ENCODE measurements at places on chromosomes 12 and 14.

DNA sequence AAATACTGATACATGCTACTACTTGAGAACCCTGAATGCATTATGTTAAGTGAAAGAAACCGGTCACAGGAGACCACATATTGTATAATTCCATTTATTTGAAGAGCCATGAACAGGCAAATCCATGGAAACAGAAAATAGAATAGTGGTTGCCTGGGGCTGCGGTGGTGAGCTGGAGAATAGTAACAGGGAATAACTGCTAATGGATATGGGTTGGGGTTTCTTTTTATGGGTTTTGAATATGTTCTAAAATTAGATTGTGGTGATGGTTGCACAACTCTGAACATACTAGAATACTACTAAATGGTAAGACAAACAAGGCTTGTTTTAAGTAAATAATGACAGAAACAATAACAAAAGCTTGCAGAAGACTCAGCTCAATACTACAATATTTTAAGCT lies 293.0 kb downstream of the BTG1 start:
- DNase-seq, result no peak
- no peak overlapping the region for H3K27ac ChIP-seq
- no peak overlapping the region for H3K4me3 ChIP-seq

- H3K4me3 ChIP-seq, result no peak overlapping the region
- H3K27ac ChIP-seq, result no peak overlapping the region
- no peaks in the 10 kb centered on the region for H3K4me1 ChIP-seq
These were observed 87.0 kb downstream of the TSHR start for GRCh38 chr14:81042438-81042837.

DNA sequence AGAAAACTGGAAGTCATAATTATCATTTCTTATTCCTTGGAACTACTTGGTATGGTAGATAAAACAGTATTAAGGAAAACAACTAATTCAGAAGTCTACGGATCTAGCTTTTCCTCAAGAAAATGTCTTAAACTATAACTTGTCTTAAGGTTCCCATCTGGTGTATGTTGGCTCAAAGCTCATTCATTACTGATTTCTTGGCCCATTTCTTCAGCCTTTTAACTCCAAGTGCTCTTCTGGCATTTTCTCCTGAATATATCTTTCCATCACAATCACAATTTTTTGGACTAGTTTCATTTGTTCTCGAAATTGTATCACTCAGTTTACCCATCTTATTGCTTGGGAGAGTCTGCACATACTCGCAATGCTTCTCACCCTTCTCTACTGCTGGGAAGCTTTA lies 150.1 kb downstream of the C12orf50 start:
- H3K4me3 ChIP-seq, result no peak overlapping the region
- H3K4me1 ChIP-seq, result no peaks in the 10 kb centered on the region
- no peaks in the 10 kb centered on the region for H3K36me3 ChIP-seq
- H3K27me3 ChIP-seq, result no peaks in the 10 kb centered on the region
- H3K27ac ChIP-seq, result no peak overlapping the region

DNA sequence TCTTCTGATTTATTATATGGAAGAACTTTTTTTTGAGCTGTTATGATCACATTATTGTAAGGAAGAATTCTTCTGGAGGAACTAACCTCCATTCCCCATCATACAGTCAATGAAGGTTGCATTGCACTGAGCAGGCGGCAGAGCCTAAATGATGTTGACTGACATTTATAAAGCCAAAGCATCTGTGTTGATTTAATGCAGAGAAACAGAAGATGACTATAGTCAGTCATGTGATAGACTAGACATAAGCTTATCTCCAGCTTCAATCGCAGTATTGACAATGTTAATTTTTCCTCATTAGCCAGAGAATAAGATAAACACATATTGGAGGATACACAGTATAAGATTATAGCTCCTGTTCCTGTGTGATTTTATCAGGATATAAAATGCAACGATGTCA lies 82.0 kb downstream of the PRICKLE1 start:
- H3K27ac ChIP-seq, result no peak overlapping the region
- no peak for DNase-seq
- H3K36me3 ChIP-seq, result no peaks in the 10 kb centered on the region
- no peak overlapping the region for H3K4me3 ChIP-seq
- H3K4me1 ChIP-seq, result no peaks in the 10 kb centered on the region

- no peak for DNase-seq
- no peak overlapping the region for H3K4me3 ChIP-seq
- no peaks in the 10 kb centered on the region for H3K36me3 ChIP-seq
These were observed 302.3 kb upstream of the RGS6 start for GRCh38 chr14:71629765-71630492.

GRCh38 chr12:12613344-12613743 lies 1.7 kb downstream of the CREBL2 start:
- H3K4me1 ChIP-seq, result no peaks in the 10 kb centered on the region
- H3K36me3 ChIP-seq, result no peaks in the 10 kb centered on the region
- no peak overlapping the region for H3K4me3 ChIP-seq
- no peaks in the 10 kb centered on the region for H3K27me3 ChIP-seq
